ENCODE measurements at places on chromosomes 1 and 21. TPM values are rescaled to one million over a fixed set of nuclear protein-coding genes. Genes with fewer than 3 reads are reported as not detected.

GRCh38 chr1:199174336-199174735 is 535.5 kb downstream of the PTPRC start:
- no peak for DNase-seq
- H3K36me3 ChIP-seq, result no peaks in the 10 kb centered on the region
- H3K27ac ChIP-seq, result no peak overlapping the region
- H3K4me1 ChIP-seq, result peaks cover 28% of the 10 kb centered on the region
- H3K4me3 ChIP-seq, result no peak overlapping the region

DNA sequence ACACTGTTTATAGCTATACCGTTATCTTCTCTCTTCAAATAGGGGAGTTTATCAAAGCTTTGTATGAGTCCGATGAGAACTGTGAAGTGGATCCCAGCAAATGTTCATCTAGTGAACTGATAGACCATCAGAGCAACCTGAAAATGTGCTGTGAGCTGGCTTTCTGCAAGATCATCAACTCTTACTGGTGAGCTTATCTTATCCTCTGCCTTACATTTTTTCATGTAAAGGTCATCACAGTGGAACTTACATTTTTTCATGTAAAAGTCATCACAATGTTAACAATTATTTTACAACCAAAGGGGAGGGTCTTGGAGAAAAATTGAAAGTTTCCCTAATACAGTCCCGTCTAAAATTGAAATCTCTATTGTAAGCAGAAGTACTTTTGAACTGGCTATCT is 45.2 kb downstream of the CLEC20A start:
- no peak overlapping the region for H3K27ac ChIP-seq
- no peaks in the 10 kb centered on the region for H3K4me1 ChIP-seq
- H3K27me3 ChIP-seq, result no peaks in the 10 kb centered on the region
- no peaks in the 10 kb centered on the region for H3K36me3 ChIP-seq
- no peak for DNase-seq
- H3K4me3 ChIP-seq, result no peak overlapping the region

- no peaks in the 10 kb centered on the region for H3K36me3 ChIP-seq
- H3K27ac ChIP-seq, result no peak overlapping the region
- no peaks in the 10 kb centered on the region for H3K27me3 ChIP-seq
- no peak overlapping the region for H3K4me3 ChIP-seq
Observed at GRCh38 chr1:118627435-118627834, 360.7 kb downstream of the TBX15 start.

DNA sequence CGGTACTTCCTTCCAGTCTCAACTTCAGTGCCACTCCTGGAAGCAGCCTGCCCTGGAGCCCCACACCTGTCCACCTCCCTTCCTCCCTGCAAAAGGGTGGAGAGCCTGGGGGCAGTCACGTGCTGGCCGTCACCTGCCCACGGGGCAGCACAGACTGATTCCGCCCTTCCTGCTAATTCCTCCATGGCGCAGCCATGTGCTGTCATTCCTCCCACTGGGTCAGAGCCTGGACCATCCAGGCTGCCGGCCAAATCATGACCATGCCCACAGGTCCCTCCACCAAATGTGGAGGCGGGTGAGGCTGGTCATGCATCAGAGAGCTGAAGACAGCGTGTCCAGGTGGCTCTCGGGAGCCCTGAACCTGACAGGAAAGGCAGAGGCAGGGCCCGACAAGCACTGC is 24.4 kb upstream of the GPR153 start:
- no peak overlapping the region for H3K4me3 ChIP-seq
- H3K27ac ChIP-seq, result no peak overlapping the region
- no peaks in the 10 kb centered on the region for H3K27me3 ChIP-seq
- H3K36me3 ChIP-seq, result no peaks in the 10 kb centered on the region
- peaks cover 6% of the 10 kb centered on the region for H3K4me1 ChIP-seq

DNA sequence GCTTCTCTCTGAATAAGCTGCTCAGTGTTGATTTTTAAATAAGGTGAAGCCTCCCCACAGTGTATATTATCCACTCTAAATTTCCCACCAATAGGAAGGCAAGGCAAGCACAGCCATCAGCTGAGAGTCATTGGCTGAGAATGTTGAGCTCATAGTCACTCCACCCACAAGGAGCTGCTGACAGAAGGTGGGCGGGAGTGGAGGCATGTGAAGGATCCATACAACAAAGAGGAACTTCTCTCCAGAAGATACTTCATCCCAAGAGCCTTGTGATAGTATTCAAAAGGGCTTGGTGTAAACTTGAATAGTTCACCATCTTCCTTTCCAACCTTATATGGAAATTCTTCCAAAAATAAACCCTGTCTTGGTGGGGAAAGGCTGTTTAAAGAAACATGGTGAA is 42.8 kb downstream of the SAMD13 start:
- no peak for DNase-seq
- peaks cover 3% of the 10 kb centered on the region for H3K27me3 ChIP-seq
- no peak overlapping the region for H3K4me3 ChIP-seq
- H3K4me1 ChIP-seq, result no peaks in the 10 kb centered on the region
- H3K27ac ChIP-seq, result no peak overlapping the region

GRCh38 chr21:26168371-26168770 is 2.2 kb downstream of the APP start:
- H3K27ac ChIP-seq, result no peak overlapping the region
- peaks cover 25% of the 10 kb centered on the region for H3K4me1 ChIP-seq
- H3K4me3 ChIP-seq, result no peak overlapping the region
- DNase-seq, result no peak

DNA sequence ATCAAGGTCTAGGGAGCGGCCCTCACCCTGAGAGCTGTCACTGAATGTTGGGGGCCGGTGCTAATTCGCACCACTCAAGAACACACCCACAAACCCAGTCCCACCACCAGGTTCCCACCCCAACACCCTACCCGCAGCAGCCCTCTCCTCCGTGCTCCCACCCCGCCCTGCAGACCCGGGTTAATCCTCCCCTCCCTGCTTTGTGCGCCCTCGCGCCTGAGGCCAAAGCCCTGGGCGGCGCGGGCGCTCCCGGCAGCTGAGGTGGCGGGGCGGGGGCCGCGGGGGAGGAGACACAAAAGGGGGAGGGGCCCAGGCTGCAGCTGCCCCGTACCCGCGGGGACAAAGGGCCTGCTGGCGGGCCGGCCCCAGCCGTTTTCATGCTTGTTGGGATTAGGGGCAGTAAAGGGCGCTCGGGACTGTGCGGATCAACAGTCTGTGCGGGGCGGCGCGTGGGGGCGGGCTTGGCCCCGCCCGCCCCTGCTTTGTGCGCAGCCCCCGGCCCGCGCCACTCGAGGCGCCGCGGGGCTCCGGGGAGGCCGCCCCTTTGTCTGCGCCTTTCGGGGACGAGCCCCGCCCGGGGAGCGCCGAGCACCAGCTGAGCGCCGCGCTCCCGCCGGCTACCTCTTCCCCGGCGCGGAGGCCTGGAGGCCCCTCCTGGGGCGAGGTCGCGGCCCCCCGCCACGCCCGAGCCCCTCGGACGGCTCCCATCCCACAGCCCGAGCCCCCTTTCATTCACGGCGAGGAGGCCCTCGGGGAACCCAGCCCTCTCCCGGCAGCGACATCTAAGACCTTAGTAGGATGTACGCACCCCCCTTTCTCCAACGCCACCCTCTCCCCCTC is 10.9 kb downstream of the C1orf216 start:
- peaks cover 19% of the 10 kb centered on the region for H3K4me1 ChIP-seq
- no peak overlapping the region for H3K27ac ChIP-seq
- H3K27me3 ChIP-seq, result peaks cover 46% of the 10 kb centered on the region
- H3K4me3 ChIP-seq, result peak overlapping the region; percentile 69
- DNase-seq, result no peak
- no peaks in the 10 kb centered on the region for H3K36me3 ChIP-seq

The IL22RA1 gene
- not detected for total RNA-seq

The SERPINC1 gene
- total RNA-seq, result 0.23 TPM

The OVAAL gene
- total RNA-seq, result not detected

The SPRR2F gene
- not detected for total RNA-seq

The PLA2G2C gene
- 0.40 TPM for total RNA-seq

Data from activated CD4-positive, alpha-beta memory T cell treated with anti-CD3 and anti-CD28 coated beads, Interleukin-2, amount 10 ng/mL, durations not matched to agents 7 days and 5 days (primary cell).